Stimulated activated CD8-positive, alpha-beta memory T cell treated with anti-CD3 and anti-CD28 coated beads, Interleukin-7, amount 100 ng/mL, for 1 hour (primary cell): ENCODE measurements at places on chromosomes 3 and 15.

- no peak for DNase-seq
Observed at GRCh38 chr3:182007441-182007840, 295.7 kb downstream of the SOX2 start.

GRCh38 chr3:128321418-128321817, 145.3 kb downstream of the DNAJB8 start:
- no peak for DNase-seq

- no peak for DNase-seq
Observed at GRCh38 chr3:110816008-110816407, 255.6 kb upstream of the NECTIN3 start.

DNA sequence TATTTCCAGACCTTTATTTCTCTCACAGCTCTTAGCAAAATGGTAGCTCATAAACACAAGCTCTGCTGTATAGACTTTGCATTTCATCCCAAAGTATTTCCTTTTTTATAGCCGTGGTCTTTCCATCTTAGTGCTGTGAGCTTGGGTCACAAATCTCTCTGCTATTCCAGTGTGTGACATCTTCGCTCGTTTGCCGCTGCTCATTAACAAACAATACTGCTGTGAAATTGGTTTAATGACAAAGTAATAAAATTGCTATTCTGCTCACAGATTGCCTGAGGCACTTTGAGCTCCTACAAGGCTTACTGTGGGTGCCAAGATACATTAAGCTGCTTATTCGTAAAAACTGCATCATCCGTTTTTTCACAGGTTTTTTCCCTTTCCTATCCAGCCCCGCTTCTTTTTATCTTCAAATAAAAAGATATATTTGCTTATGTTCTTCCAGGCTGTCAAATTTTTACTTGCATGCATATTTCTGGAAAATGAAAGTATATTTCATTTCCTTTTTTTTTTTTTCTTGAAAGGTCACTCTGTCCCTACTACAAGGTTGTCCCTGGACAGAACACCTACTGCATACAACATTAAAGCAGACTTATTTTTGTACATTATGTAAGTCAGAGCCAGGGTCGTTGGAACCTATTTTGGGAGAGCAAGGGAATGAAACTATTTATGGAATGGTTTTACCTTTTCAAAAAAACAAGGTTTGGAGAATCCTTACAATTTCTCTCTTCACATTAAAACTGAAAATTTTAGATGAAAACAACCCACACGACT, 174.5 kb downstream of the MEIS2 start:
- DNase-seq, result no peak

- DNase-seq, result no peak
Observed at GRCh38 chr15:98938105-98938417, 69.5 kb downstream of the PGPEP1L start.

- DNase-seq, result no peak
Observed at GRCh38 chr15:31390029-31390428, 63.4 kb downstream of the KLF13 start.

DNA sequence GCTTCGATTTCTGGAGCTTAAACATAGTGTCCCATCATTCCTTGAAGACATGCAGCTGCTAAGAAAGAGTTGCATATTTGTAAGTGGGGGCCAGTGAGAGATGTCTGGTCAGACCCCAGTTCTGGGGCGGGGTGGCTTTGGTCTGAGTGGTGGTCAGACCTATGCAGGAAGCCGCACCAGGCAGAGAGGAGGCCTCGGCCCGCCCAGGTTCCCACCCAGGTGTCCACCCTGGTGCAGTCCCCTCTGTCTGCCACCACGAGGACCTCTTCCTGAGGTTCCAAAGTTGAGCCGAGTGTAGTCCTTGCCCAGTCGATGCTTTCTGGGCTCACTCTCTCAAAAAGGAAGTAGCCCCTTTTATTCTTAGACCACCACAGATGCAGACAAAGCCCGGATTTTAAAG, 122.6 kb upstream of the DLG1 start:
- no peak for DNase-seq

- DNase-seq, result no peak
Observed at GRCh38 chr3:35857004-35857403, 217.7 kb downstream of the ARPP21 start.

DNA sequence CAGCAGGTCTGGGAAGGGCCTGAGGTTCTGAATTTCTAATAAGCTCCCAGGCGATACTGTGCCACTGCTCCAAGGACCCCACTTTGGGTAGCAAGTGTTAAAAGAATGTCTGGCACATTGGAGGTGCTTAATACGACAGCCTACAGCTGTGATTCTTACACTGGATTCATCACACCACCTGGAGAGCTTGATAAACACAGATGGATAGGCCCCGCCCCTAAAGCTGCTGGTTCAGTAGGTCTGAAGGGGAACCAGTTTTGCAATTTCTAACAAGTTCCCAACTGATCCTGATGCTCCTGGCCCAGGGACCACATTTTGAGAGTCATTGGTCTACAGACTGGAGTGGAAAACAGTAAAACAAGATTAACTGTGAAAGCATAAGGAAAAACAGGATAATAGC, 124.8 kb upstream of the ST8SIA2 start:
- no peak for DNase-seq

- DNase-seq, result no peak
Observed at GRCh38 chr3:129699199-129699598, 92.7 kb upstream of the PLXND1 start.

DNA sequence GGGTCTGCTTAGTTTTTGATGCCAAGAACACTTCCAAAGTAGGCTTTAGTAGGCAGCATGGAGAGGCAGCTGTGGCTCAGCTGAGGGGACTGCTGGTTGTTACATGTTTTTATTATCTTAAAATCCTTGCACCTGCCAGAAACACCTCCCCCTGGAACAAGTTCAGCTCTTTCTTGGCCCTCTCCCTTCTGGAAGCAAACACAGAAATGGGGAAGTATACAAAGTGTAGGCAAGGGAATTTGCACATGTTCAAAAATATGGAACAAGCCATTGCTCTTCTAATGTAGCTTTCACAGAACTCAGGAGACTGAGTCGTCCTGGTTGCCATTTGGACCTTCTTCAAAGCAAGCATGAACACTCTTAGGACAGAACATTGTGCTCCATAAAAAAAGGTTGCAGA, 169.1 kb upstream of the SEMA6D start:
- DNase-seq, result no peak

GRCh38 chr15:41891946-41892345, 1.9 kb downstream of the SPTBN5 start:
- no peak for DNase-seq

- no peak for DNase-seq
Observed at GRCh38 chr3:127962937-127963336, 47.9 kb downstream of the KBTBD12 start.

- DNase-seq, result no peak
Observed at GRCh38 chr15:76253691-76254473, 57.4 kb downstream of the ETFA start.

DNA sequence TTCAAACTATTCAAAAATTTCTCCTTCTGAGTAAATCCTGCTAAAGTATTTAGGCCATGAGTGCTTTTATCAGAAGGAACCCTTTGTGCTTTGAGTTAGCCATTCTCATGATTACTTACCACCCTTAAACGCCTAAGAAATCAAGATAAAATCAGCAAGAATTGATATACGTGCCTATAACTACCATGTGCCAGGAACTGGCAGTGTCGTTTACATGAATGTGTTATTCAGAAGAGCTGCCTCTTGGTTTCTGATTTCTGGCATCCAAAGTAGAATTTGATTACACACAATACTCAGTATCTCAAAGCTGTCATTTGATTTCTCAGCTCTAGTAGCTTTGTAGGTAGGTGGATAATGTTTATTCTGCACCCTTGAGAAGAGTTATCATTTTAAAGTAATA, 351.3 kb upstream of the CCDC54 start:
- no peak for DNase-seq

DNA sequence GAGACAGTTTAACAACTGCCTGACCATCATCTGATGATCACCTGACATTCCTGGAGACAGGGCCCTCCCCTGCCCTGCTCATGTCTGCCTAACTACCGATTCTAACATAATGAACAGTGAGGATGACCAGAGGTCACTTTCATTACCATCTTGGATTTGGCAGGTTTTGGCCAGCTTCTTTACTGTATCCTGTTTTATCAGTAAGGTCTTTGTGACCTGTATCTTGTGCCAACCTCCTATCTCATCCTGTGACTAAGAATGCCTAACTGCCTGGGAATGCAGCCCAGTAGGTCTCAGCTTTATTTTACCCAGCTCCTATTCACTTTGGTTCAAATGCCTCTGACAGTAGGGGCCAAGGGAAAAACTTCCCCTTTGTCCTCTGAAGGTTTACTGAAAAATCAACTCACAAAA, 40.2 kb downstream of the METTL6 start:
- no peak for DNase-seq

GRCh38 chr3:117820658-117821299, 1111.2 kb downstream of the TUSC7 start:
- DNase-seq, result no peak

DNA sequence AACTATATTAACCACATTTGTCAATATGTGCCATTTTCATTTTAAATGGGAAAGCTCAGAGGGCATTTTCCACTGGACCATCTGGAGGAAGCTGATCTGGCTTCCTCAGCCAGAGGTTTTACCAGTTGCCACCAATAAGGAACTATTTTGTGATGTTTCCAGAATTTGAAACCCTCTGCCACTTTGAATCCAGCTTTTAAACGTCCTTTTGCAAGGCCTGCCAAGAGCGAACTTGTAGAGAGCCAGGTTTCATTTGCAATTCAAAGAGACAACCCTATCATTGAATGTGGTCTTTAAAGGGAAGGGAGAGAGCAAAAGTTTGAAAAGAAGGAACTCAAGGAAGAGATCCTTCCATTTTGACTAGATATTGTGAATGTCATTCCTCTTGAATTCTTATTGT, 123.3 kb upstream of the CHL1 start:
- no peak for DNase-seq

DNA sequence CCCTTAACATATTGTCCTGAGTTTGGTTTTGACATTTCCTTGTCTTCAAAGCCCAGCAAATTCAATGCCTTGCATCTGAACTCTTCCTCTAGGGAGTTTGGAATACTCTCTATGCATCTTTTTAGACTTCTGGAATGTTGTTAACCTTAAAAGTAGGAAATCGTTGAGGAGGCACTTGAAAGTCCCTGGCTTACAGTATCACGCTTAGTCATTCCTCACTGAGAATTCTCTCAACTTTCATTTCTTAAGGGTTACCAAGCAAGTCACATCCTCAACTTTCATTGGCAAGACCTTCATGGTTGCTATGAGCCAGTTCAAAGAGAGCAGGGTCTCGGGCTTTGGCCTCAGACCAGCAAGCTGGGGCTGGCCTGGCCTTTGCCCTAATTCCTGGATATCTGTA, 89.9 kb downstream of the ASB7 start:
- DNase-seq, result no peak

- DNase-seq, result no peak
Observed at GRCh38 chr3:129238945-129239705, 10.3 kb upstream of the COPG1 start.

- DNase-seq, result no peak
Observed at GRCh38 chr3:118932822-118933558, 101.7 kb downstream of the IGSF11 start.

- no peak for DNase-seq
Observed at GRCh38 chr3:63934041-63934866, 22.1 kb upstream of the SCAANT1 start.

GRCh38 chr3:29181149-29181780, 99.6 kb upstream of the RBMS3 start:
- DNase-seq, result no peak

DNA sequence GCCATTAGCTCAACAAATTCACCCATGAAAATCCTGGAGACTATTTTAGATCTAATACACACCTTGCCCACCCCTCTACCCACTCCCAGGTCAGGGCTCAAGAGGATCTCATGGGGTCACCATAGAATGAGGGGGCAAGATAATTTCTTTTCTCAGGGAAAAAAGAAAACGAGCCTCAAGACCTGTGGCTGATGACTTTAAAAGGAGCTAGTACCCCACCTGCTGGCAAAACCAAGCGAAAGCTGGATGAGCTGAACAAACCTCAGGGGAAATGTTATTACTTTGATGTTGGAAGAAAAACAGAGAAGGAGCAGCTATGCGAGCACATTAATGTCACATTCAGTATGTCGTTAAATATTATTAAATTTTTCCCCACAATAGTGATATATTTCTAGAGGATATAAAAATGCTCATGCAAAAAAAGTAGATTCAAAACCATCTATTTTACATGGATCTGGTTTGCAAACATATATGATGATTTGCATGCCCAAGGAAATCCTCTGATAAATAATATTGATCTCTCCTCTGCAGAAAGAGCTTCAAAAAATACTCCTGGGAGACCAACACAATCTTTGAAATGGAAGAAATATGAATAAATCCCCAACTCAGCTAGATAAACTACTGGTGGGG, 37.7 kb downstream of the PLD1 start:
- no peak for DNase-seq

- no peak for DNase-seq
Observed at GRCh38 chr15:65059369-65059750, 8.4 kb downstream of the RASL12 start.

- DNase-seq, result no peak
Observed at GRCh38 chr15:56533731-56534403, 68.9 kb upstream of the MNS1 start.

DNA sequence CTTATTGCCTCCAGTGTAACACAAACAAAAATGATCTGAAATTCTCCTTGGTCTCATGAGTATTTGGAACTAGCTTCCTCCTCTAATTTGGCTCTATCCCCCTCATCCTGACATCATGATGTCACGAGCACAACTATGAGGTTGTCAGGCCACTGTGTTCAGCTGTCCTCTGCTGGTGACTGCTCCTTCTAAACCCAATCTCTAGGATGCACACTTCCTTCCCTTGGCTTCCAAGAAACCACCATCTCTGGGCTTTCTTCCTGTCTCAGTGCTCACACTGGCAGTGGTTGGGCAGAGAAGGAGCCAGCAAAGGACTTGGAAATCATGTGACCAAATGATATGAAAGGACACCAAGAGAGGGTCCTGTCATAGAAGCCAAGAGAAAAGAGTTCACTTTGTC, 30.7 kb upstream of the EIF1B start:
- DNase-seq, result no peak

GRCh38 chr3:180612364-180612763, 10.4 kb downstream of the TTC14 start:
- no peak for DNase-seq

DNA sequence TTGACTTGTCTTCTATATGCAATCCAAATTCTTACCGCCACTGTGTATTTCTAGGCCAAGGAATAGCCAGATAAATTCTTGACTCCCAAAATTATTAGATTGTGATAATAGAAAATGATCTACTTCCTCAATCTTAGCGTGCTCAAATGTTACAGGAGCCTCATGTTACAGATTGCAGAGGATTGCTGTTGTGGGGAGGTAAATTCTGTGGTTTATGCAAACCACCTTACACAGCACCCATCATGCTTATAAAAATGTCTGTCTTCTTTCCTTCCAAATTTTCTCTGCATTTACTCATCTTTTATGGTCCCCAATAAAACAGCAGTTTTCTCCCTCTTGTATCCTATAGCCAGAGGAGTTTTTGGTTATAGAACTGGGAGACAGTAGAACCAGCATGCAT, 420.2 kb upstream of the ROBO1 start:
- no peak for DNase-seq

GRCh38 chr15:79208179-79208578, 74.3 kb upstream of the ANKRD34C start:
- DNase-seq, result no peak
